ENCODE measurements at places on chromosomes 1 and 21. TPM values are rescaled to one million over a fixed set of nuclear protein-coding genes. Genes with fewer than 3 reads are reported as not detected.

DNA sequence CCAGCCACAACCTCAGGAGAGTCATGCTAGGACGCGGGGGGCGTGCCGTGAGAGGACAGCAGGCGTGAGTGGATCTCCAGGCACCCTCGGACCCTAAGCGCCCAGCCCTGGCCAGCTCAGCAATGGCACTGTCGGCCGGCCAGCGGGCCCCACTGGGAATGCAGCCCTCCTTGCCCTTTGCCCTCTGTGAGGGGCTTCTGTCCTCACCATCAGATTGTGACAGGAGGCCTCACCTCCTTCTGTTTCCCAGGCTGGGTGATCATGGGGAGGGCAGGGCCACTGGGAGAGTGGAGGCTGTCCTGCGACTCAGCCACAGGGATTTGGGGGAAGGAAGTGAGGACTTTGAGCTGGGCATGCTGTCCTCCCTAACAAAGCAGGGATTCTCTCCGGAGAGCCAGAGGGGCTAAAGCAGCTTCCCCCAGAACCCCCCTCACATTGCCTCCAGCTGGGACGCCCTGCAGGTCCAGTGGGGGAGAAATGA is 6.6 kb upstream of the LRRC3 start:
- no peak for DNase-seq

- no peak for DNase-seq
Observed at GRCh38 chr1:82346141-82346540, 545.4 kb downstream of the ADGRL2 start.

SLC22A15 gene
- total RNA-seq = 0.17 TPM

ZNF593OS gene
- not detected for total RNA-seq

SPAG17 gene
- total RNA-seq = not detected

CD34 gene
- total RNA-seq = 1.9 TPM
